ENCODE measurements at places on chromosomes 6 and 20. TPM values are rescaled to one million over a fixed set of nuclear protein-coding genes. Genes with fewer than 3 reads are reported as not detected.

DNA sequence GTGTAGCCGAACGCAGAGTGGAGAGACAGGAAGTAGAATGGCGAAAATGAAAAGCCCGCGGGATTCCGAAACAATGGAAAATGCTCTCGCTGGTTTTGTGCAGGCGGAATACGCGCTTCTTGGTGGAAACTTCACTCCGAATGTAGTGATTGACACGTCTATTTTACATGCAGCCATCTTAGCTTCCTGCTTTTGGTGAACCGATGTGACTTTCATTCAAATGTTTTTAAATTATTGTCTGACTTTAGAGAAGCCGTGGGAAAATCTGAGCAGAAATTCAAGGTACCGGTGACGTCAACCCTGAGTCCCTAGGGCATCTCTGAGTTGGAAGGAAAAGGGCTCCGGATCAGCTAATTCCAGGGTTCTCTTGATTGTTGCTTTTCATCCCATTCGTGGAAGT, 11.4 kb downstream of the GPX5 start:
- no peak for DNase-seq

- DNase-seq: no peak
Observed at GRCh38 chr20:62617711-62618483, 24.4 kb upstream of the SLCO4A1 start.

- DNase-seq: no peak
Observed at GRCh38 chr20:6416371-6416770, 293.5 kb upstream of the FERMT1 start.

- no peak for DNase-seq
Observed at GRCh38 chr20:62285722-62286121, 17.1 kb upstream of the ADRM1 start.

GRCh38 chr6:147903321-147903720, 394.8 kb downstream of the SAMD5 start:
- peak; percentile 63 for DNase-seq

GRCh38 chr6:35093783-35094182, 47.4 kb downstream of the TCP11 start:
- DNase-seq: no peak

DNA sequence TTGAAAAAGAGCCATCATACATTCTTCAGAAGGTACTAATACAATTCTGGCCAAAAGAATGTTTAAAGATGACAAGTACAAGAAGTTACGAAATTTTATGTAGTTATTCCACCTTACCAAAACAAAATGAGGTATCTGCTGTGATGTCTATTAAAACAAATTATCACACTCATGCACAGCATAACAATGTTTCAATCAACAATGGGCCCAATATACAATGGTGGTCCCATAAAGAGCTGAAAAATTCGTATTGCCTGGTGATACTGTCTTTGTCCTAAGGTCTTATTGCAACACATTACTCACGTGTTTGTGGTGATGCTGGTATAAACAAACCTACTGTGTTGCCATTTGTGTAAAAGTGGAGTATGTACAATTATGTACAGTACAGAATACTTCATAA, 3.6 kb upstream of the NUP153 start:
- DNase-seq: no peak

DNA sequence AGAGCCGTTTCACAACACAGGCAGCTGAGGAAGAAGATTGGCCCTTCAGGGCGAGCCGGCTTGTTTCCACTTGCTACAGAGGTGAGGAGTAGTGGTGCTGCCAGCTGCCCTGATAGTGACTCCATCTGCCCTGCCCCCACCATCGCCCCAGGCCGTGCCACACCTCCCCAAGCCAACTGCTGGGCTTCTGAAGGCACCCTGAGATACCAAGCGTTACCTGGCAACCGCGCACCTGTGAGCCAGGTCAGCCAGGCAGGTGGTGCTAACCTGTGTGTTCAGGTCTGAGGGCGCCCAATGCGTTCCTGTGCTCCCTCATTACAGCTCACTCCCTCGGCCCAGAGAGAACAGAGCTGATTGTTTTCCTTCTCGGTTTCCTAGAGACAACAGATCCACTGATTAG, 299.1 kb upstream of the ID4 start:
- no peak for DNase-seq

- DNase-seq: no peak
Observed at GRCh38 chr6:360349-360748, 31.2 kb upstream of the IRF4 start.

DNA sequence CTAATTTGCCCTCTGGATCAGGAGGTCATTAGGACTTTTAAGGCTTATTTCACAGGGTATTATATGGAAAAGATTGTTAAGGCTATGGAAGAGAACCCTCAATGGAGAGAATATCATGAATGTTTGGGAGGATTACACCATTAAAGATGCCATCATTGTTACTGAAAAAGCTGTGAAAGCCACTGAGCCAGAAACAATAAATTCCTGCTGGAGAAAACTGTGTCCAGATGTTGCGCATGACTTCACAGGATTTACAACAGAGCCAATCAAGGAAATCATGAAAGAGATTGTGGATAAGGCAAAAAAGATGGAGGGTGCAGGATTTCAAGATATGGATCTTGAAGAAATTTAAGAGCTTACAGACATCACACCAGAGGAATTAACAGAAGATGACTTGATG, 798.3 kb upstream of the SLC35B3 start:
- DNase-seq: no peak

TNFRSF6B gene
- 1.3 TPM for total RNA-seq

ELOVL5 gene
- 68.1 TPM for total RNA-seq

LBP gene
- total RNA-seq: not detected

ZNF217 gene
- 37.6 TPM for total RNA-seq

GGTLC1 gene
- not detected for total RNA-seq

BMP5 gene
- total RNA-seq: 72.3 TPM

FAM209B gene
- total RNA-seq: not detected

NRSN2 gene
- 13.2 TPM for total RNA-seq

All from SJCRH30 (cell line).